ENCODE measurements at places on chromosomes 1 and 21.

DNA sequence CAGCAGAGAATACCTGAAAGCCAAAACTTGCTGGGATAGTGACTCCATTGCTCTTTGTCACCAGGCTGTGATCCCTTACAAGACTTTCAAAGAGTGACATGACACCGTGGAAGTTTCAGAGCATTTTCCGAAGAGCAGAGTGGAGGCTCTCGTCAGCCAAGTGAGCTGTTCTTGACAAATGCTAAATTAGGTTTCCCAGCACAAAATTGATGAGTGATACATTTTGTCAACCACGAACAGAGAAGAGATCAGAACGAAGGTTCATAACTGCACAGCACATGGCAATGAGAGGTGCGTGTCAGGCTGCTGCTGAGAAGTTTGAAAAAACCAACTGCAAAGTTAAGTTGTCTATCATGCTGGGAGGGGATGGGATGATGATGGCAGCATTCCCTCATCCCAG lies 184.4 kb upstream of the C1orf174 start:
- DNase-seq: no peak

- peak; percentile 31 for DNase-seq
Observed at GRCh38 chr1:21700094-21700493, 30.9 kb upstream of the RAP1GAP start.

GRCh38 chr1:213983493-213984386 lies 4.0 kb upstream of the PROX1 start:
- no peak for DNase-seq

- DNase-seq: no peak
Observed at GRCh38 chr1:155266553-155266952, 4.4 kb upstream of the SCAMP3 start.

DNA sequence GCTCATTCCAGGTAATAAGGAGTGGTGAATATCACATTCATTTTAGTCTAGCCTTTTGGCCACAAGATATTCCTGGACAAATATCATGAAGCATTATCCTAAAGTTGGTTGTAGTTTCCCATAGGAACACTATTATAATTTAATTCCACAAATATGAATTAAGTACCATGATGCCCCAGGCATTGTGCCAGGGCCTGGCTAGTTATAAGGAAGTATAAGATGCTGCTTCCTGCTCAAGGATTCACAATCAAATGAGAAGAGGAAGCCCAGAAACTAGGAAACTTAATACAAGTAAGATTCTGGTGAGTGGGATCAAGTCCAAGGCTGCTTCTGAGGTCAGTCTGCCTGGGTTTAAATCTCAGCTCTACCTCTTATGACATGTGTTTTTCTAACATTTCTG lies 30.6 kb upstream of the ZP4 start:
- DNase-seq: no peak

DNA sequence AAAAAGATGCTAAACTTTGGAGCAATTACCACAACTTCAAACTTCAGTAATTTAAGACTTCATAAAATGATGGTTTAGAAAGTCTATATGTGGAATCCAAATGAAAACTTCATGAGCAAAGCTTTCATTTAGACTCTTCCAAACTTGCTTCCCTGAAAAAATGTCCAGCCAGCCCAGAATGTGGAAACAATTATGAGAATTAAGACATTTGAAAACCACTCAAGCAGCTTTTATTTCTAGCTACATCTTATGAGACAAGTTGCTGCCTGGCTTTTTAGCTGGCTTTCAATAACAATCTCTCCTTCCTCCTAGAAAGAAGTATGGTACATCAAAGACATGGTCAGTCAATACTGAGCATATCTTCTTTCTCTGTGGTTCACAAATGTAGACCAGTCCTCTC lies 21.8 kb downstream of the LPAR3 start:
- DNase-seq: no peak

GRCh38 chr1:208600456-208601190 lies 356.4 kb upstream of the PLXNA2 start:
- DNase-seq: no peak

GRCh38 chr1:23210351-23210785 lies 6.9 kb downstream of the HTR1D start:
- no peak for DNase-seq

GRCh38 chr1:38789498-38790169 lies 69.9 kb downstream of the RRAGC start:
- DNase-seq: peak; percentile 54

GRCh38 chr1:27656157-27656893 lies 15.7 kb downstream of the IFI6 start:
- DNase-seq: peak; percentile 39

DNA sequence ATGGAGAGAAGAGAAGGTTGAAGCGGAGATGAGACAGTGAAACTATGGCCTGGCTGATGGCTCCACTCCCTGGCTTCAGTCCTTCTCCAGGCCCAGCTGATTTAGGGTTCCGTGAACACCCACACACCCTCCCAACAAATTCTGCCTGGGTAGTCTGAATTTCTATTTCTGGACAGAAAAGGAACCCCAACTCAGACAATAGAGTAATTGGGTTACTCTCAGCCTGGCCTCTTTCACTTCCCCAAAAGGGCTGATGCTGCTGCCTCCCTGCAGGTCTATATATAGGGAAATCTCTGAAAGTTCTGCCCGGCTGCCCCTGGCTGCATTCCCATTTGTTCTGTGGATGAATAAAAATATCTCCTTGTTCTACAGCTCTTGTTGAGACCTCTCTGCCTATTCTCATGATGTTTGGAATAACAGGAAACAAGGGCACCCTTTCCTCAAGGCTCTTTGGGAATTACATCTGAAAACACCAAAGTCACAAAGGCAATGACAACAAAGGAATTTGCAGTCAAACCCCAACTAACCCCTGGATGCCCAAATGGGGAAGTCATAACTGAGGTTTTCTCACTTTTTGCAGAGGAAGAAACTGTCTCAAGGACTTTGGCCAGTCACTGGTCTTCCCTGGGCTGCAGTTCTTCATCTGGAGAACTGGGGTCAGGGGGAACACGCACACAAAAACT lies 11.4 kb upstream of the ZSCAN20 start:
- DNase-seq: peak; percentile 55

GRCh38 chr21:34279883-34280282 lies 83.9 kb upstream of the KCNE2 start:
- no peak for DNase-seq

GRCh38 chr1:98496256-98496995 lies 165.1 kb upstream of the SNX7 start:
- no peak for DNase-seq

Data from KBM-7 (cell line).